ENCODE measurements at places on chromosomes 7 and 10.

- no peak for DNase-seq
Observed at GRCh38 chr10:80590585-80591125, 53.0 kb downstream of the SH2D4B start.

- DNase-seq: no peak
Observed at GRCh38 chr10:20115894-20116293, 299.7 kb downstream of the PLXDC2 start.

- DNase-seq: no peak
Observed at GRCh38 chr7:151249732-151250072, 1.2 kb upstream of the SMARCD3 start.

DNA sequence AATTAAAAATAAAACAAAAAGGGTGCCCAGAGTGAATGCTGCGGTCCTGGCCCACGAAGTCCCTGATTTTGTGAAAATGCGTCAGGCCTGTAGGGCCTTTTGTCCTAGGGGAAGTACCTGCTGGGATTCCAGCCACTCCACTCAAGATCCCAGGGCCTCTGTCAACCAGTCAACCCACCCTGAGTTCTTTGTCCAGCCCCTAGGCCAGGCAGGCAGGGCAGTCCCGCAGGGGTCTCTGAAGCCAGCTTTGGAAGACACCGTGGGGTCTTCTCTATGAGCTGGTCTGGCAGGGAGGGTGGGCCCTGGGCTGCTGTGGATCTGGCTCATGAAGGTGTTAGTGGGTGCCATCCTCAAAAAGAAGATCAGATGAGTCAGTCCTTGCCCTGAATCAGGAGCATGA, 452.5 kb upstream of the MKI67 start:
- DNase-seq: no peak

DNA sequence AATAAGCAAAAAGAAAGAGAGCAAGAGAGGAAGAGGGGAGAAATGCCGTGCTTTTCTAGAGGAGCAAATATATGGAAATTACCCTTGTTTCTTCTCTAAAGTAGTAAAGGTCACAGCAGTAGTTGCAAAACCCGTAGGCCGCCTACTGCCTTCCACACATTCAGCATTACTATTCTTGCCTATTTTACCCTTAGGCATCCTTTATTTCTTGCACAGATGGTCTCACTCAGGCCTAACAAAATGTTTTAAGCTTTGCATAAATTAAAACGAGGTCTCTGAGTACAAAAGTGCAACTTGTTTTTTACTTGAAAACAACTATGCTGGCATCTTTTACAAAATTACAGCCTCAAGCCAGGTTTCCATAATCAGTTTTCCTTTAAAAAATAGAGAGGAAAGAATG, 644.6 kb downstream of the AUTS2 start:
- no peak for DNase-seq

DNA sequence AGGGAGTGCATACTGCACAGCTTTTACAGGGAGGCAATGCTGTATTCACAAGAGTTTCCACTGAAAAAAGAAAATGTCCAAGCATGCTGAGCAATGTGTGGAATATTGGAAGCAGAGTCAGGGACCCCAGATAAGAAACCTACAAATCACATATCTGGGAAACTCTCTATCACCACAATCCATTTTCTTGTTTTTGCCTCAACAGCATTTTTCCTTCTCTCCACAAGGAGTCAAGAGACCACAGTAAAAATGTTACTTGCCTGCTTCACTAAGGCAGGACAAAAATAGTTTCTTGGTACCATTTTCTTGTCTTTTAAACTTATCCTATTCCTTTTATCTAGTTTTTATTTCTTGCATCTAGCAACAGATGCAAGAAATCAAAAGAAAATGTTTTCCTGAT, 19.5 kb upstream of the PDE1C start:
- DNase-seq: no peak
